ENCODE measurements at places on chromosomes 16 and 17.

DNA sequence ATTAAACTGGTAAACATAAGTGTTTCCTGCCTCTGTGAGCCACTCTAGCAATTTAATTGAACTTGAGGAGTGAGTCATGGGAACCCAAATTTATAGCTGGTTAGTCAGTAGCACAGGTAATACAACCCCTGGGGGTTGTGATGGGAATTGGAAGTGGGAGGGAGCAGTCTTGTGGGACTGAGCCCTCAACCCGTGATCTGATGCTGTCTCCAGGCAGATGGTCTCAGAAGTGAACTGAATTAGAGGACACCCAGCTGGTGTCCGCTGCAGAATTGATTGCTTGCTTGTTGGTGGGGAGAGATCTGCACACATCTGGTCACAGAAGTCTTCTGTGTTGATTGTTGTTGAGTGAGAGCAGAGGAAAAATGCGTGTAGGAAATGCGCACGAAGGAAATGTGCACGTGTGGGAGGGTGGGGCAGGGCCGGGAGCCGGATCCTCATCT is 7.7 kb upstream of the ST6GALNAC2 start:
- DNase-seq = no peak

DNA sequence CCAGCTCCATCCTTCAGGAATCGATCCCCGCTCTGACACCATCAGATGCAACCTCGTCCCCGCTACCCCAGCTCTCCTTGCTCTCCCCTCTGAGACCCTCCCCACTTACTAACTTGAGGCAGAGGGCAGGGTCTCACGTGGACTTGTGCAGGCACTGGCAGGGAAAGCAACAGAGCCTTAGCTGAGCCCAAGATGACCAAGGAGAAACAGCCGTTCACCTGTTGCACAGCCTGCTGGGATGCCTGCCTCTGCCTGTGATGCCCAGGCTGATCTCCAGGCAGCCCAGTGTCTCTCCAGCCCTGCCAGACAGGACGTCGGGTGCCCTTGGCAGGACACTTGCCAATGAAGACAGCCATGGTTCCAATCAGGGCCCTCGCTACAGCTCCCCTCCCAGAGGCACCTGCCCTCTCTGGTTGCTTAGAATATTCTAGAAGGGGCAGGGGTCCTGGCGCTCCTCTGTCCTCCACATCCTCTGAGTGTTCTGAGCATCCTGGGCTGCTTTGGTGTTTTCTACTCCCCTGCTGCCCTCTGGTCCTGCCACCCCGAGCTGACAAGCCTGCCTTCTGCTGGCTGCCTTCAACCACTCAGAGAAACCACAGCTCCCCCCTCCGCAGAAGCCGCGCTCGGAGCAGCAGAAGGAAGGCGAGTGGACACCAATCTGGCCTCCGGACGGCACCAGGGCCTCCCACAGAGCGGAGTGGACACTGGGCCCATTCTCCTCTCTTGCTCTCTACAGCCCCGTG is 6.7 kb downstream of the CEP295NL start:
- no peak for DNase-seq

DNA sequence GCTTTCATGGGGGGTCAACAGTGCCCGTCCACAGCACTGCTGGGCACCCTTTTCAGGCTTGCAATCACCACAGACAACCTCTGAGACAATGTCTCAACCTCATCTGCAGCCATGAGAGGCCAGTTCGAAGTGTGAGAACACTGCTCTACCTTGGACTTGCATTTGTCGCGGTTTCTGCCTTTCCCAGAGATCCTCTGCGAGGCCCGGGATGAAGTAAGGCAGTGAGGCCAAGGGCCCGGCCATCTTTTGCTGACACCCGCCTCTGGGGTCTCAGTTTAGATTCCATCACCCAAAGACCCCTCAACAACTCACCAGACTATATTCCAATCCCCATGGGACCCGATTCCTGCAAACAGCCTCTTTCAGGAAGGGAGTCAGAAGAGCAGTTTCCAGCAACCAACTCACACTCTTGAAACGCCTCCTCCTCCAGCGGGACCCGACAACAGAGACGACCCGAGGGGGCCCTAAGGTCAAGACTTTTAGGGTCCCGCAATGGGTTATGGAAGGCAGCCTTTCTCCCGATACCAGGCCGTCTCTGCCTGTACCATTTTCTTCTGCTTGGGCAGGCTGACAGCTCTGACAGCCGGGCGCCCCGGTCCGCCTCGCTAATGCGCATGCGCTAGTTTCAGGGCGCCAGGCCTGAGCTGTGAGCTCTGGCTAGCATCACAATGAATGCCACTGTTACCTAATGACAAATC is 576.0 kb downstream of the KCNJ18 start:
- DNase-seq = no peak

DNA sequence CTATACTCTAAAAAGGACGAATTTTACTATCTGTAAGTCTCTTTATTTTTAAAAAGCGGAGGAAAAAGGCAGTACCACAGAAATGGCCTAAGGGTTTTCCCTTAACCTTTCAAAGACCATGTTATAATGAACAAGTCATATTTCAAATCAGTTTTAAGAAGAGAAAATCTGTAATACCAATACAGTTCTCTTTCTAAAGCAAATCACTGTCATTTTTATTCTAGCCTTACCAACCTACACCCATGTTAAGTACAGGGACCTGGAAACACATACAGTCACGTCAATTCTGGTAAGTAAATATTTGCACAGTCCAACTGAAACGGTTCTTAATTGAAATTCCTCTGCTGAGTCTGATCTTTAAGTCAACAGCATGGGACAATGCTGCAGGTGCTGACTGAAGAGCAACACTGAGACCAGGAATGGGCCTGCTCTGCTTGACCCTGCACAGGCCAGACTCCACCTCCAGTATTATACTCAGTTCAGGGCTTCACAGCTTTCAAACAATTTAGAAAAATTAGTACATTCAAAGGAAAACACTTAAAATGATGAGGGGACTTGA is 20.2 kb downstream of the MBTPS1 start:
- DNase-seq = no peak

- no peak for DNase-seq
These were observed 66.6 kb downstream of the NOS2 start for GRCh38 chr17:27733773-27734172.

DNA sequence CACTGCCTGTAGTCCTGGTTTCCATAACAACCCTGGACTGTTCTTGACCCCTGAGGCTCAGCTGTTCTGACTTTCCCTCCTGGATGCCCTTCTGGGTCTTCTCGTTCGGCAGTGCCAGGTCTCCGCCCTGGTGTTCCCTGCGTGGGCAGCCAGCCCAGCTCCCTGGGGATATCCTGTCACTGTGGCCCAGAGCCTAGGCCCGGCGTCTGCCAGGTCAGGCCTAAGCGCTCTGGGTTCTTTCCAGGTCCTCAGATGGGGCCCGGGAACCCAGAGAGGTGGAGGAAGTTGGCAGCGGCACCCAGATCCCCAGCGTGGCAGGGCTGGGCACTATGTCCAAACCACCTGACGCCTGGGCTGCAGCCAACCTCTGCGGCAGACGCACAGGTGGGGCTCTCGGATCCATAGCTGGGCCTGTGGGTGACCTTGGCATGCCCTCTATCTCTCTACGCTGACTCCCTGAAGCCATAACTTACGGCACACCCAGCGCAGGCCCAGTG is 12.5 kb upstream of the ATP2A3 start:
- no peak for DNase-seq

All from activated CD4-positive, alpha-beta memory T cell treated with anti-CD3 and anti-CD28 coated beads for 36 hours (primary cell).